ENCODE measurements at places on chromosomes 4 and X.

- no peak for DNase-seq
Observed at GRCh38 chrX:136780763-136781162, at the start of gene ARHGEF6. Gene ARHGEF6, minus strand, starts transcription at chrX:136780932. Its CDS starts 50 bp downstream, at chrX:136780882.

GRCh38 chr4:76459291-76459723, 24.3 kb downstream of the SHROOM3 start:
- no peak for DNase-seq

GRCh38 chr4:81796790-81797528, 325.3 kb upstream of the RASGEF1B start:
- no peak for DNase-seq

GRCh38 chrX:47797084-47797483, 39.6 kb upstream of the ZNF81 start:
- DNase-seq: no peak

DNA sequence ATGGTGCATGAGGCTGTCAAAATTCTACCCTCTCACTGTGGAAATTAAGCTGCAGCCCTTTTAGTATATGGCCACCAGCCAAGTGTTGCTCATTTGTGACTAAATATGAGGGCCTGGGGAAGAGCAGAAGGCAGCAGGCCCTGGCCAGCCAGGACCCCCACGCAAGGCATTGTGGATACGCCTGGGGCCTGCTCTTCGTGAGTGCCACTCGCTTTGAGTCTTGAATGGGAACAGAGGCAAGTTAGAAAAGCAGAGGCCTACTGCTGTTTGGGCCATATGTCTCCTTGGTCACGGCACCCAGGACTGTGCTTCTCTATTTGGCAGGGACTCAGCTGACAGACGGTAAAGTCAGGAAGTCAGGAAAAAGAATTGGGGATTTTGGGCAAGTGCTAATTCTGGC, 10.9 kb downstream of the RTL5 start:
- DNase-seq: no peak

GRCh38 chrX:41542135-41542534, 95.0 kb downstream of the NYX start:
- DNase-seq: no peak

DNA sequence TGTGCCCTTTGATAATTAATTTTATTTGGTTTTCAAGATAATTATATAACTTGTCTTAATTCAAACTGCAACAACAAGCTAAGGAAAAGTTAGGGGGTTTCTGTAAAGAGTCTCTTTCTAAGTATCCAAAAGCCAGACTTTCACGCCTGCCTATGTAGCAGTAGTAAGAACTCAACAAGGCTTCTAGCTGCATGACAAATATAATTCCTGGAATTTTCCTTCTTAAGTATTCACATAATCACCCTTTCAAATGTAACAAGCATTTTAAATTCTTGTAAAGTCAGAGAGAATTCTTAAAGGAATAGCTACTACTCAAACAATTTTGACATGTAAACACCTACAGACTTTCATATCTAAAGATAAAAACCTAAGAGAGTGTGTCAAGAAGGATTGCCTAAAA, 189.7 kb upstream of the NDST3 start:
- no peak for DNase-seq

DNA sequence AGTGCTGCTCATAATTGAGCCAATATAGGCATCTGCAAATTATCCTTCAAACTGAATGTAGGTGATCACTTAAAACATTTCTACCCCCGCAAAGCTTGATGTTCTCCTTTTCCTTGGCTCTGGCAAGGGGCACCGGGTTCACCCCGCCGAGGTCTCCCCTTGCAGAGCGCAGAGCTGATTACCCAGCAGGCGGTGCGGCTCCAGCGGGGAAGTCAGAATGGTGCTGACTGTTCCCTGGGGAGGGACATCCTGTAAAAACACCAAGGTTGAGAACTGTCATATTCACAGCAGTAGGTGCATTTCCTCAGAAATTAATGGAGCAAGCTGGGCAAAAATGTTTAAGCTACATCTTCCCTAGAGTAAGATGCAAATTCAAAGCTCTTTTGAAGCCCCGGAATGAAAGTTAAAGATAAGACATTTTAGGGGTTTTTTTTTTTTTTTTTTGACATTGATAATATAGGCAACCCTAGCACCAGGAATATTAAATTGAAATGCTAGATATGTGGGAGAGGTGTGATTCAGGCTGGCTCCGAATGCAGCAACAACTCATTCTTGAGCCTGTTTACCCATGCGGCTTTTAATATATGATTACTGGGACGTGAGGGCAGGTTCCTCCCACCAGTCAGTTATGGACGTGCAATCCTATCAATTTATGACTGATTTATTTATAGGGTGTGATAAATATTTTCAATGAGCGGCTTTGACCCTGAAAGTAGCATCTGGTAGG, 767.3 kb upstream of the TENM3 start:
- DNase-seq: no peak

DNA sequence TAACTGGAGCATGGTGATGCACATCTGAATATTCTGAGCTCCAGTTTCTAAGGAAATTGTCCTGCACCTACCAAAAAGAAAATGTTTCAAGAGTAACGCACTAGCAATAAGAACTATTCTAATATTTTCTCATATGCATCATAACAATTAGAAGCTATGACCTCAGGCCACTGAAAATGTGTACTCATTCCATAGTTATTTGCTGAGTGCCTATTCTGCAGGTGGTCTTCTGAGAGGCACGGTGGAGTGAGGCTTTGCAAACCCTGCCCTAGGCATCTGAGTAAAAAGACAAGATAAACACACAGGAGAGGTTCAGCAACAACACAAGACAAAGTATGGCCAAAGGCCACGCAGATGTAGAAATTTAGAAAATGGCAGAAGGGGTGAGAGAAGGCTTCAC, 23.7 kb downstream of the SLC10A6 start:
- no peak for DNase-seq

GRCh38 chrX:31591355-31591754, 519.5 kb upstream of the FTHL17 start:
- DNase-seq: no peak

GRCh38 chr4:73434311-73434710, 1.7 kb upstream of the AFP start:
- no peak for DNase-seq

- no peak for DNase-seq
Observed at GRCh38 chr4:72215198-72215597, 183.4 kb downstream of the NPFFR2 start.

DNA sequence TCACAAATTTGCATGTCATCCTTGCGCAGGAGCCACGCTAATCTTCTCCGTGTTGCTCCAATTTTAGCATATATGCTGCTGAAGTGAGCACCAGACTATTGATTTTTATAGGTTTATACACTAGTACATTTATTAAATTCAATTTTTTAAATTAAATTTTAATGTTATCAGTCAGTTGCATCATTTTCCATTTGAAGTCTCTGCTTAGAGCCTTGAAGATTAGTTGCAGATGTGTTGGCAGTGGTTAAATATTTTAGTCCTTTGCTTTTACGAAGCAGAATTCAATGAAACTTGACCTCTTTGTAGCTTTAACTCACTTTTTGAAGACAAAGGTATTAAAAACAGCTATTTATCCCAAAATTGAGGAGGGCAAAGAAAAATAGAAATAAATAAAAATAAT, 16.5 kb downstream of the TRAPPC11 start:
- DNase-seq: no peak

DNA sequence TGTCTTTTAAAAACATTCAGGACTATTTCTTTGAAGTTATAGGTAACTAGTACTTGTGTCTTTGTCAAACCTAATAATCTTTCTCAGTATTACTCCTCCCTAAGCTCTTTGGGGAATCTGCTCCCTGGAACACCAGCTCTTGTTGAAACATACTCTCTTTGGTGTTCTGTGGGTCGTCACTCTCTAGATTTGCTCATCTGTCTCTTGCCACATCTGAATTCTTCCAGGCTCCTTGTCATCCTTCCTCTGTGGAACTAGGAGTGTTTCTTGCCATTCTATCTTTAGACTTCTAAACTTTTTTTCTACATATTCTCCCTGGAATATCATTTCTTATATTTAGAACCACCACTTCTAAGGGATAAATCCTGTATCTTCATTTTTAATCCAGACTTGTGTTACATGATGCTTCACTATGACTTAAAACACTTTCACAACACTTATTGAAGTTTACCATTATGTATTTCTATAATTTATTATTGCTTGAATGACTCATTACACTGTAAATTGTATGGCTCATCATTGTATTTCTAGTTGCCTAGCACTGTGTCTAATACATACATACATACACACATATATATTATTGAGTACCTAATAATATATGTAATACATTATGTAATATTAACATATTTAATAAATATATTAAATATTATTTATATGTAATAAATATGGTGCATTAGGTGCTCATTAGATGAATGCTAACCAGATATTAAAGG, 186.1 kb downstream of the TMA16 start:
- no peak for DNase-seq

DNA sequence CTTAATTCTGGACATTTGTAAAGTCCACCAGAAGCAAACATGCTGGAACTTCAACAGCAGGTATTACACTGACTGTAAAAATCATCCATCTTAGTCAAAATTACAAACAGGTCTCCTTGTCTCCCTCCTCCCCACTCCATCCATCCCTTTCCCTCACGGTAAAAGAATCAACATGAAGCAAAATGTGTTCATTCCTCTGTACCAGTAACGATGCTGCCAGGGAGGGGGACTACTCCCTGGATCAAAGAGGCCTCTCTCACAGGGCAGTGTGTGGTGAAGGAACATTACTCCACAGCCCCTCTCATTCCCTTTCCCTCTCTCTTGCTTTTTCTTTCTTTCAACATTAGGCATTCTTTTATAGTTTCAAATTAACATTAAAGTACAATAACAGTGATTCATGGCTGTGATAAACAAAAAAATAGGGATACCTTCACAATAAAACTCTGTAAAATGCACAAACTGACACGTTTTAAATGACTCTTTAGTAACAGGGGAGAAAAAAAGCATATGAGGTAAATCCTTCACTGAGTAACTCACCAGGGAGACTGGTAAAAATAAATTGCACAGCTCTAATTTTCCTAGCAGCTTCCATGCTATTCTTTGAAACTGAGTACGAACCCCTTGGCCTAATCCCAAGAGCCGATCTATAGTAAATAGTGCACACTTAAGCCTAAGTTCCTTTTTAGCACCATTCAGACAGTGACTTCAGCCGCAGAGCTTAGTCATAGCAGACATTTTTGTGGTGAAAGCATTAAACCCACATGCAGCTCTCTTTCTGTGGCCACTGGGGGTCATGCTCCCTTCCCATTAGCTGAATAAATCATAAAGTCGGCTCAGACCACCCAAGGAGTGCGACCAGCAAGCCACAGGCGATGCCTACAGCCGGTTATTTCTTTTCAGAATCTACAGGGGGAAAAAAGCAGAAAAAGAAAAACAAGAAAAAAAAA, 215.6 kb upstream of the GYPA start:
- DNase-seq: no peak

DNA sequence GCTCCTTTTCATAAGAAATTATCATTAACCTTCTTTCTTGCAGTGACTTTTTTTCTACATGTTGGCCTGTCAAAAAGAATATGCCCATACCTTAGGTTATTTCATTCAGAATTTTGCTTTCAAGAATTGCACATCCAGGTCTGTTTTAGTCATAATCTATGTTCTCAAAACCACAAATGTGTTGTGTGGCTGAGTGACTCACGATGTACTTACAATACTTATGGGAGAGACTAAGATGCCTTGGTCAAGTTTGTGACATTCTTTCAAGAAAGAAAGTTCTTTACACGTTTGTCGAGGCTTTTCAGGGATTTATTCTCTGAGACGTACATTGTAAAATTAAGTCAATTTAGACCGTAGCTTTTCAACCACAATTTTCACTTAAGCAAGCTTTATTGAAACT, 396.7 kb downstream of the FSTL5 start:
- DNase-seq: no peak

GRCh38 chr4:139266583-139267257, 13.3 kb downstream of the MGARP start:
- DNase-seq: no peak

DNA sequence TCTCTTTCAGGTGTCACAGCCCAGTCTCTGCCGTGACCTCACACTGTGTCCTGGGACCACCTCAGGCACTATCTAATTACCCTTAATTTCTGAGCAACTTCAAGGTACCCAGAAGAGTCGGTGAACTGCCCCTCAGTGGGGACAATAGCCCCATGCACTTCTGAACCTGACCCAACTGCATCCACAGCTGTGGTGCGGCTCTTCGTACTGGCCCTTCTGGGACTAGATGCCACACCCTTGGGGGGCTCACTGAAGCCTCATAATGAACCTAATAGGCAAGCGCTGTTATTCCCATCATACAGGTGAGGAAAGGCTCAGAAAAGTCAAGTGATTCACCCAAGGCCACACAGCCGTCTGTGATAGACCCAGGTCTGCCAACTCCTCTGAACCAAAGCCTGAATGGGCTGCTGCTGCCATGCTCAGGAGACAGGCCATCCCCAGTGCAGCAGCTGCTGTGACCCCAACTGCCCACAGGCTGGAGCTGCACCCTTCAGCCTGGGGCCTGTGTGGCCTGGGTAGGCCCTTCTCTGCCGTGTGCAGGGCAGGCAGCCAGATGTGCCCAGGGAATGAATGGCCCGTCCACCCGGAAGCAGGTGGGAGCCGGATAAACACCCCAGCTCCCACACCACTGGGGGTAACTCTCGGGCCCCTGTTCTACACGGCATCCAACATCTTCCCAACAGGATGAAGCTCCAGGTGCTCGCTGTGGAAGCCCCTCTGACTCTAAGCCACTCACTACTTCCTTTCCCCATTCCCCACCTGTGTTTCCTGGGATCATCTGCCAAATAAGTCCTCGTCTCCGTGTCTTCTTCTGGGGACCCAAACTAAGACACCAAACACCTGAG, 35.9 kb downstream of the HMX1 start:
- DNase-seq: no peak

DNA sequence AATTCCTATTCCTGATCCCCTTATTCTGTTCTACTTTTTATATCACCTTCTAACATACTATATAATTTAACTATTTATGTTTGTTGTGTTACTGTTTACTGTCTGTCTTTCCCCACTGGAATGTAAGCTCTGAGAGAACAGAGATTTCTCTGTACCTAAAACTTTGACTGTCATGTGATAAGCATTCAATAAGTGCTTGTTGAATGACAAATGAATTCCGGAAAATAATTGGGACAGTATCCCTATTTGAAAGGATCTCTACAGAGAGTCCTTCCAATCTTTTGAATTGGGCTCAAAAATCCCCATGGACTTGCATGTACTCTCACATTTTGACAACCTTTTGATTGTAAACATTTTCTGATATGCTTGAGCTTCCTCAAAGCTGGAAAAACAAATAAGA, 1.6 kb upstream of the MMGT1 start:
- DNase-seq: no peak

DNA sequence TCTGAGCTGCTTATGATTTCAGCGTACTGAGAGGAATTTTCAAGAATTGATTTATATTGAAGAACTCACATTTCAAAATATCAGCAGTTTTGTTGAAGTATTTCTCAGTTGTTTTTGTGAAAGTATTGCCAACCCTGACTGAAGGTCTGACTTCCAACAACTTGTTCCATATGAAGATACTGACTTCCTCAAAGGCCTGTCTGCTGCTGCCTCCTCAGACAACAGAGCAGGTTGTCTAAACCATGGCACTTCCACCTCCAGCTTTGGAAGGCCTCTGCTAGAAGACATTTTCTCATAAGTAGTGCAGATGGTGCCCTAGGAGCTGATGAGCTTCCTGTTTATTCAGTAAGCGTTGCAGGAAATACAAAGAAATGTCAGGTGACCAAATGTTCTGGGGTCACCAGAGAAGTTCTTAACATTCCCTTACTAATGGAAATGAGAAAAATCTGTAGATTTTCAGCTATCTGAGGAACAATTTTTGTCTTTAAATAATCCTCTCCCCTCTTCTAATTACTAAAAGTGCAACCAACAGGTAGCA, 28.8 kb downstream of the FGF2 start:
- no peak for DNase-seq

- DNase-seq: no peak
Observed at GRCh38 chr4:71586087-71586763, 197.7 kb downstream of the GC start.

- no peak for DNase-seq
Observed at GRCh38 chrX:132533409-132533808, 44.6 kb upstream of the MBNL3 start.
